ENCODE measurements at places on chromosomes 2 and 18.

DNA sequence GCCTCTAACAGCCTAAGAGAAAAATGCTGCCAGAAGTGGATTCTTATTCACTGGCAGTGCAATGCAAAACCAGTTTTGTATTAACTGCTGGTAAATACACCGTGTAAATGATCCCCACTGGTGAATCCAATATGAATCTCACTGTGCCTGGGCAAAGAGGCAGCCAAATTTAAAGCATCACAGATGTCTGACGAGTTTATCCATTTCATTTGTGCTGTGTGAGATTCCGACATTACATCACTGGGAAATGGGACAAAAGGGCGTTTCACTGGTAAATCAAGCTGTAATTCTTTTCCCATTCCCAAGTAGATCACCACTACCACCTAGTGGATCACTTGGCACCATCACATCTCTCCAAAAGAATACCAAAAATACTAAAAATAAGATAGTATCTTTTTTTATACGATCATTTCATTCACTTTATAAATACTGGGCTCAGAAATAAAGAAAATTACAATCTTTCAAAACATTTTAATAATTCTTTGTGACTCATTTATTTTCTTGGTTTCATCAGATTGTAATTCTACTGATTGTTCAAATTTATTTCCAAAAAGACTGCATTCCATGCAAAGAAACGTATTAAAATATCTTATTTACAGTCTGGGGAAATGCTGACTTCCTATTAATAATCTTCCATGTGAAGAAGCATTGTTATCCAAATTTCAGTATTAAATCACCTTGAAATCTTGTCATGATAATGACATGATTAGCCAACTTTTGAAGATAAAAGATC, 125.6 kb downstream of the GRB14 start:
- DNase-seq, result no peak

DNA sequence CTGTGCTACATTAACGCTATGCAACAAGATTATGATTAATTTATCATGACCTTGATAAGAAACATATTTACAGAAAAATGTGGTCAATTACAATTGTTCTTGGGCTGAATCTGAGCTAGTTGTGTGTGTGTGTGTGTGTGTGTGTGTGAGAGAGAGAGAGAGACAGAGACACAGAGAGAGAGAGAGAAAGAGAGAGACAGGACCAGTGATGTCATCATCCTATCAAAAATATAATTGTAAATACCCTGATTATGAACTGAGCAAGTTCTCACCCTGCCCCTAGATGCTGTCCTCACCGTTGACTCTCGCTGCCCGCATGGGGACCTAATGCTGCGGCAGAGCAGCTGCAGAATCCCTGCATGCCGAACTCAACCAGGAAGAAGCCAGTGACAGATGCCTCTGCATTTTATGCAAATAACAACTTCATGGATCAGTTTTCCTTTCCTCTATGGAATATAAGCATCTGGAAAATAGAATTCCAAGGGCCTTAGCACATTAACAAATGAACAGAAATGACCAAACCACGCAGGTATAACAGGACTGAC, 512.5 kb downstream of the PLCL1 start:
- no peak for DNase-seq

DNA sequence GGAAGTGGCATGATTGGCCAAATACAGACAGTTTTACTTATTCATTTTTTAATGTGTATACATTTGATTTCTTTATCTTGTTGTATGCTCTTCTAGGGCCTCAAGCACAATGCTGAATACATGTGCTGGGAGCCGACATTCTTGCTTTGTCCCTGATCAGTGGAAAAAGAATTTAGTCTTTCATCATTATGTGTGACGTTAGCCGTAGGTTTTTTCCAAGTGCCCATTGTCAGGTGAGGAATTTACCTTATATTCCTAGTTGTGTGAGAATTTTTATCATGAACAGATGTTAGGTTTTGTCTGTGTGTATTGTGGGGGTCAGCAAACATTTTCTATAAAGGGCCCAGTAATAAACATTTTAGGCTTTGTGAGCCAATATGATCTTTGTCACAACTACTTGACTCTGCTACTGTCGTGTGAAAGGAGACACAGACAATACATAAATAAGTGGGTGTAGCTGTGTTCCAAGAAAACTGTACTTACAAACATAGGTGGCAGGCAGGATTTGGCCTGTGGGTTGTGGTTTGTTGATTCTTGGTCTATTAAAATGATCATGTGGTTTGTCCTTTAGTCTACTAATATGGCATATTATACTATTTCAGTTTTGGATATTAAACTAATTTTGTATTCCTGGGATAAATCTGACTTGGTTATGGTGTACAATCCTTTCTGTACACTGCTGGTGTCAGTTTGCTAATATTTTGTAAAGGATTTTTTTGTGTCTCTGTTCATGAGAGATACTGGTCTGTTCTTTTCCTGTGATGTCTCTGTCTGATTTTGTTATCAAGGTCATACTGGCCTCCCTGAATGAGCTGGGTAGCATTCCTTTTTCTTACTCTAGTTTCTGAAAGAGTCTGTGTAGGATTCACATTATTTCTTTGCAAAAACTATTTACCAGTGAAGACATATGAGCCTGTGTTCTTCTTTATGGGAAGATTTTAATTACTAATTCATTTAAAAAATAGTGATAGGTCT, 132.2 kb upstream of the SMAD7 start:
- DNase-seq, result no peak

DNA sequence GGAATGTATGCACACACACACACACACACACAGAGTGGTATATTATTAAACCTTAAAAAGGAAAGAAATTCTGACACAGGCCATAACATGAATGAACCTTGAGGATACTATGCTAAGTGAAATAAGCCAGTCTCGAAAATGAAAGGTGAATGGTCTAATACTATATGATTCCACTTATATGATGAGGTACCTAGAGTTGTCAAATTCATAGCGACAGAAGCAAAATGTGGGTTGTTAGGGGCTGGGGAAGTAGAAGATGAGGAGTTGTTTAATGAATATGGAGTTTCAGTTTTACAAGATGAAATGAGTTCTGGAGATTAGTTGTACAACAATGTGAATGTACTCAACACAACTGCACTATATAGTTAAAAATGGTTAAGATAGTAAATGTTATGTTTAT, 118.1 kb downstream of the ABCA12 start:
- DNase-seq, result no peak

GRCh38 chr2:98478088-98478551, 33.5 kb downstream of the INPP4A start:
- no peak for DNase-seq

GRCh38 chr2:33090553-33091134, 143.9 kb downstream of the LTBP1 start:
- no peak for DNase-seq

DNA sequence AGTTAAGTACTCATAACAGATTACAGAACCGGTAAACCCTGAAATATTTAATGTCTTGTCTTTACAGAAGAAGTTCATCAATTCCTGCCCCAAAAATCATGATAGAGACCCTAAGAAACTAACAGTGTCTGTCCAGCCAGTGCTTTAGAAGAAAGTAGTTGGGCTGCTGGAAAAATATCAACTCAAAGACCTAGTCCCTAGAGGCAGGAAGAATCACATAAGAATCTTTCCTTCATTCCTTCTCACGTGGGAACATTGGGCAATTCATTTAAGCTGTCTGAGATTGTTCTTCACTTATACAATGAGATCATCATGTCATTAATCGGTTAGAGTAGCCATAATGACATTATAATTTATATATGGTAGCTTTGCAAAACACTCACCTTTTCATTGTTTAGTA, 156.4 kb downstream of the CCBE1 start:
- DNase-seq, result no peak

DNA sequence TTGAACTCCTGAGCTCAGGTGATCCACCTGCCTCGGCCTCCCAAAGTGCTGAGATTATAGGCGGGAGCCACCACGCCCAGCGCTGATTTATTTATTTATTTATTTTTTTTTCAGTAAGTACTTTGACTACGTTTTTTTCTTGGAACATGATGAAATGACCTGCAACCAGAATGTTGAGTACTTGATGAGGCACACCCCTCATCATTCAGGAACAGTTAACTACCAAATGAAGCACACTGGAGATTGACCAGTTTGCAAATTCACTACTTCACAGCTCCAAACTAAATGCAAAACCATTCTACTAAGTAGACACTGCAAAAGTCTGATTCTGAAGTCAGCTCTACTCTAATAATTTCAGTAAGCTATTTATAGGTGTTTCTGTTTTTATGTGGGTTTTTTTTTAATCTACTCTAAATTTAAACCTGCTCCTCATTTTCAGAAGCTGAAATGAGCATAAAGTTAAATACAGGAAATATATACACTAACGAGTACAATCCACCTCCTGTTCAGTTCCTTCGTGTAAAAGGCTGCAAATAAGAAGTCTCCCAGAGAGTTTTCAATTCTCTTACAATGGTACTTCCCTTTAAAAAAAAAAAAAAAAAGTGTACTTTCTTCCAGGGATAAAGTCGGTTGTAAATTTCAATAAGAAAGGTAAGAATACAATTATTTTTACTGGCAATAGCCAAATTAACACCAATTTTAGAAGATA, 1.4 kb downstream of the GFPT1 start:
- no peak for DNase-seq

DNA sequence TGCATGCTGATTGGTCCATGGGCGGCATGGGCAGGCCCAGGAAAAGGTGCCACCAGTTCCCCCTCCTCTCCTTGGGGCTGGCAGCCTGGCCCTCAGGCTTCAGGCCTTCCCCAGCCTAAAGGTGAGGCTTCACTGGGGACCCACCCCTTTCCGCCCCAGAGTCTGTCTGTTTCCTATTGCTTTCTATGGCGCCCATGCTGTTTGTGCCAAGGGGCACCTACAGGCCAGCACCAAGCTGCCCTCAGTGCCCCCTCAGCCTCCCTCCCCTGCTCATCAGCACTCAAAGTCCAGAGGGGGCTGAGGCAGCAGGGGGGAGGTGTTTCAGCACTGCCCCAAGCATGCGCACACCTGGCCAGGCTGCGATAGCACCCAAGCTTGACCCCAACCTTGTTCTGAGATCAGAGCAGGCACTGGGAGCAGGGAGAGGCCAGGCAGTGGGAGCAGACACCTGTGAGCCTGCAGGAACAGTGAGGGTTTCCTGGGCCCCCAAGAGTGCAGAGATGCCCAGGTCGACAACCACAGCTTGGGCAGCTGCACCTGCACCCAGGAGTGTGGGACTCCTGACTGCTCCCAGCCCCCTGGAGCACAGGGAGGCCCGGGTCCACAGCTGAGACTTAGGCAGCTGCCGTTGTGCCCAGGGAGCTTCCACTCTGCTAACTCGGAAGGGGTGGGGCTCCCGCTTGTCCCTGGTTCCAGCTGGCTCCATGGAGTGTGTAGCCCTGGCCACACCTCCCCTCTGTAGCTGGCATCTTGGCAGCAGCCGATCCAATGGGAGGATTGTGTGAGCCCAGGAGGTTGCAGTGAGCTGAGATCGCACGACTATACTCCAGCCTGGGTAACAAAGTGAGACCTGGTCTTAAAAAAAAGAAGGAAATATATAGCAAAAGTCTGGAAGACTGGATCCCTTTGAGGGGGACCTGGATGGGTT, 69.1 kb downstream of the NCAPH start:
- no peak for DNase-seq

DNA sequence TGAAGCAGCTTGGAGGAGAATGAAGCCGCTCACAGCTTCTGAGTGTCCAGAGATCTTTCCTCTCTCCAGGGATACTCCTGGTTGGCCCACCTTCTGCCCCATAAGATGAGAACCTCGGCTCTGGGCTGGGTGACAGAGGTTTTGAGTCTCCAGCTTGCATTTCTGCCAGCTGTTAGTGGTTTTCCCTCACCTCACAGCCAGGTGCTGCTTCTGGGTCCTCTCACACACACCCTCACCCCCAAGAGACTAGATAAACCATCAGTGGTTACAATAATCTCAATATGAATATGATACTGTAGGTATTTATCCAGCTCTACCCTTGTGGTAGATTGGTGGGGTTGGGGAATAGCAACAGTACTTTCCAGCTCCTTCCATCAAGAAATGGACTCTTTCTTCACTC, 161.7 kb upstream of the SIX3 start:
- no peak for DNase-seq

DNA sequence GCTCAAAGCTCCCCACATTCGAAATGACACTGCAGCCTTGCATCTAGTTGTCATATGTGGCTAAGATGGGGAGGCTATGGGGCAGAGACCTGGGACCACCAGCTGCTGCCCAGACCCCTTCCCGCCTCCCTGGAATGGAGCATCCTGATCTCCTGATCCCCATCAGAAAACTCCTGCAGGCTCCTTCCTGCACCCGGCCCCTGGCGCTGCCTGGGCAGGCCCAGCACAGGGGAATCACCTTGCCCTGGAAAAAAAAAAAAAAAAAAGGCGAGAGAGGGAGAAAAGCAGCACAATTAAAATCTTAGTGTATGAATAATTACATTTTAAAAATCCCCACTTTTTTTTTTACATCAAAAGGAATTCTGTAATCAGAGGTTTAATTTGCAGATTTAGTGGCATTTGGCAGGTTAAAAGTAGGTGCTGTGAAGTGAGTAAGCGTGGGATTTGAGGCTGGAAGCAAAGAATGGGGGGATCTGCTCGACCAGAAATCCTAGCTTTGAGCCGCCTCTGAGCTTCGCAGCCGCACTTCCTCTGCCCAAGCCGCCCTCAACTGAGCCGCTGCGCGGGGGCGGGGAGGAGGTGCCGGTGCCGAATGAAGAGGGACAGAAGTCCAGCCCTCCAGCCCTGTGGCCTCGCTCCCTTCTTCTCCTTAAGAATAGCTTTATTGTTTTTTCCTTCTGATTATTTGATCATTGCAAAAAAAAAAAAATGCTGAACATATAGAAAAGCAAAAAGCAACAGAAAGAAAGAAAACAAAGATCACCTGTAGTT, 30.0 kb downstream of the THNSL2 start:
- DNase-seq, result peak; percentile 6

Measured in stimulated activated CD4-positive, alpha-beta T cell treated with anti-CD3 and anti-CD28 coated beads, Interleukin-2, amount 100 ng/mL, for 4 hours (primary cell).